Fibroblast of villous mesenchyme (primary cell): ENCODE measurements at places on chromosomes 5 and 9.

GRCh38 chr5:59390074-59390659 lies 503.4 kb downstream of the PDE4D start:
- peak; percentile 48 for DNase-seq

DNA sequence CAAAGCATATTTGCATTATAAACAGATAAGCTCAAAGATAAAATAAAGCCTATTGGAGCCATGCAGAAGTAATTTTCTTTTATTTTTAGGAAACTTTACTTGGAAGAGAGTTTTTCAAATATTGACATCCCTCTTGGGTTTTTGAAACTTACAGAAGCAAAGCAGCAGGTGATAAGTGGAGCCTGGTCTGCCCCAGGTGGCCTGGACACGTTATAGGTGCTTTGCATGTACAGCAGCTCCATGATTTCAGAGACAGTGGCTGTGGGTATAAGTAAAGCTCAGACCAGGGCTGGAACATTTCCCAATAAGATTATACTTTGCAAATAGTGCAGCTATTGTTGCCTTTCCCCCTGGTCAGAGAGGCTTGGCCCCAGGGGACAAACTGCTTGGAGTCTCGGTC lies 51.5 kb downstream of the CCDC192 start:
- no peak for DNase-seq

DNA sequence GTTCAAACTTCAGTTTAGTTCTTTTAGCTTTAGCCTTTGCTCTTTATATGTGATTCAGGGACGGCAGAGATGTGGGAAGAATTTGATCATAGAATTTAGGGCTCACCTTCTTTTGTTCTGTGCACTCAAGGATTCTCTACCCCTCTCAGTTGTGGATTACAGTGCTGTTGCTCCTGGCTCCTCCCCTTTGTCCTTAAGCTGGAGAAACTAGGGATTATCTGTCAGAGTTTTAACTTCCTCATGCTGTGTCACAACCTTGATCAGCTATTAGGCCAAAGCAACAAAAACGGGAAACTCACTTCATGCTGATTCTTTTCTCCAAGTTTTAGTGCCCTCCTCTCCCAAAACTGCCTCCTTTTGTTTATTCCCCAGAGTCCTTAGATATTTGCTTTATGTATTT lies 13.0 kb upstream of the PCDHAC2 start:
- DNase-seq = no peak

- peak; percentile 79 for DNase-seq
Measured at GRCh38 chr5:132007399-132008162, 3.9 kb downstream of the ACSL6 start.

- no peak for DNase-seq
Measured at GRCh38 chr9:27112235-27112634, 3.2 kb downstream of the TEK start.

DNA sequence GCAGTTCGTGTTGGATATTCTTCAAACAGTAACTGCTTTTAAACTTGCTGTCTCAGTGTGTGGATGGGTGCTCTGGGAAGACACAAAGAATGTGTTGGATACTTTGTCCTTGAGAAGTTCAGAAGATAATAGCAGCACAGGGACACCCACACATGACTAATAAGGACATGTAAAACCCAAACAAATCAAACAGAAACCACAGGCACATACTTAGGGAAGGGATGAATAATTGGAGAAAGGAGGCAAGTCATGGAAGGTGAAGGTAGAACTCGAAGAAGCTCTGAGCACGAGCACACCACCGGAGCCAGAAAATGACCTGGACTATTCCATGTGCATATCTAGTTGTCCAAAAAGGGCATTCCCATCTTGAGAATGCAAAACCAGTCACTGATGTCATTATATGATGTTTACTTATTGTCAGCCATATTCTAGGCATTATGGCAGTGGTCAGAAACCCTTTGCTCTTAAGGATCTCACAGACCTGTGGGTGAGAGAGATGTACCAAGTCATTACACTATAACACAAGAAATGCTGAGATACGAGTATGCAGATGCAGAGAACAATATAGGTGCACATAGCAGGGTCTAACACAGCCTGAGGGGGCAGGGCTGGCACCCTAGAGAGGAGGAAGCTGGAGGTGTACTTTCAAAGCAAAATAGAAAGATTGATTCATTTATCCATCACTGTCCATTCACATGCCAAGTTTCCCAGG lies 152.9 kb downstream of the PIK3R1 start:
- no peak for DNase-seq

DNA sequence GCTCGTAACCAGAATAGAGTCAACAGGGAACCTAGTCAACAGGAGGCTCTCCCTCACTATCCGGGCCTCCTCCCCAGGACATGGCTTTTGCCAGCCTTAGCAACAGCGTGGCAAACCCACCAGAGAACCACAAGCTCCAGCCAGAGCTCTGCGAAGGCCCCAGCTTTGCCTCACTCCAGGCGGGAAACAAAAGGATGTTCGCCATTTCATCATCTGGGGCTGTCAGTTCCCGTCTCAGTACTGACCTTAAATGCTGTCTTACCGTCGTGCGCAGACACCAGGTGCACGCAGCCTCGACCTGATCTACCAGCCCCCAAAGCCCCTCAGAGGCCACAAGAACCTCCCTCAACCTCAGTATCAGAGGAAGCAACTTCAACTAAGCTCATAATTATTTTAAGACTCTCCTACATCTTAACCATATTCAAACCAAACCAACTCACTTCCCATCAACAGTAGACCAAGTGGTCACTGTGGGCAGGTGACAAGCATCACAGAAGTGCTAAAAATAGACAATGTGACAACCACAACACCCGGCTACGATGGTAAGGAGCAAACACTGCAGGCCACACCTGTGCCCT lies 71.4 kb downstream of the SEMA4D start:
- DNase-seq = no peak
